ENCODE measurements at places on chromosomes 2 and 18.
A peak's percentile ranks its signal among the peaks of the same experiment; 100 is the strongest.

DNA sequence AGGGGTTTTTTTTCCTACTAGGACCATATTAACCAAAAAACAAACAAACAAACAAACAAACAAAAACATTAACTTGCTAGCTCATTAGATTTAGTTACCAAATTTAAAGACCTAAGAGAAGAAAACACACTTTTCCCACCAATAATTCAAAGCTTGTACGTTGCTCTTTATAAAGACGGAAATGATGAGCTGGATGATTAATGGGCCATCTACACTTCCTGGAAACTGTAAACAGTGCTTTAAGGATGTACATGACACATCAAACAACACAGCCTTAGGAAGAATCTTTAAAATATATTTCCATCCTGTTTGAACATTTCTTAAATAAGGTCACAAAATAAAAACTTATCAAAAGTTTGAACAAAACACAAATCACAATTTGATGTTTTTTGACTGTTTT, 982 bp downstream of the BMP10 start:
- no peak for DNase-seq

DNA sequence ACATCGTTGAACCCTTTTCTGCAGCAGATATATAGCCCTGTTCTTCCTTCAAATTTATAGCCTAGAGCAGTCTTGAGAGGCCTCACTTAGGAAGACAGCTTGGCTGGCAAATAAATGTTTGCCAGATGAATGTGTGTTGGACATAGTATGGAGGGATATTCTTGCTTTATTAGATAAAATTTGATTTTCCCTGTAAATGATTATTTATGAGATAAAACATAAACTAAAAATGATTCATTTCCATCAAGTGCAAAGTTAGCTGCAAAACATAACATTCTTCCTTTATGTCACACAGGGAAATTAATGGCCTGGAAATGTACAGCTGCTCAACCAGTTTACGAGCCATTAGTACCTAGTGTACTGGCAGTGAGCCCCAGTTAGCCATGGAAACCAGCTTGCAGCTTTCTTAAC, 82.5 kb downstream of the LIMS1 start:
- peak; percentile 60 for DNase-seq

DNA sequence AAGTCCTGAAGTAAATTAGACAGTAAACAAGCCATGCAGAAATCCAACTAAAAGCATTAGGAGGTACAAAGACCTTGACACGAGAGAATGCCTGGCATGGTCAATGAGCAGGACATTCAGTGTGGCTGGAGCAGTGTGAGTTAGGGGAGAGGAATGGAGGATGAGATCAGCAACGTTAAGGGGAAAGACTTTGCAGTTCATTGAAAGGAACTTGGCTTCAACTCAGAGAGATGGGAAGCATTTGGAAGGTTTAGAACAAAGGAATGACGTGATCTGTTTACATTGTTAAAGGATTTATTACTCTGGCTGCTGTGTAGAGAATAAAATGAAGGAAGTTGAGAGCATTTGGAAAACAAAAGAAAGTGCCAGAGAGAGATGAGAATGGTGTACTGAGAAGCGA, 621.3 kb downstream of the XIRP2 start:
- peak; percentile 85 for DNase-seq

DNA sequence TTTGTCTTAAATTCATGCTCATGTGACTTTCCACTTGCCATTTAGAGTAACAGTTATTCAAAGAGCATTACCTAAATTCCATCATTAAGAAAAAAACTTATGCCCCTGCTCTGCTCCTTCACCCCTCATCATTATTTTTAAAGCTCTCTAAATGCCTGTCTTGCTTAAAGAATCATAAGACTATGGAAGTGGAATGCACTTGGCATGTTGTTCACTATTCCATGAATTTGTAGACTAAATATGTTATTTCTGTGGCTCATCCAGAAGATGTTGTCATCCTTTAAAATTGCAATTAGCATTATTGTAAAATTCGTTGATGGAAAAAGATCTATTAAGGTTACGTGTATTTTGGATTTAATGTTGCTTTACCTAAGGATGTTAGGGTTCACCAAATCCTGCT, 61.8 kb downstream of the FMNL2 start:
- no peak for DNase-seq

DNA sequence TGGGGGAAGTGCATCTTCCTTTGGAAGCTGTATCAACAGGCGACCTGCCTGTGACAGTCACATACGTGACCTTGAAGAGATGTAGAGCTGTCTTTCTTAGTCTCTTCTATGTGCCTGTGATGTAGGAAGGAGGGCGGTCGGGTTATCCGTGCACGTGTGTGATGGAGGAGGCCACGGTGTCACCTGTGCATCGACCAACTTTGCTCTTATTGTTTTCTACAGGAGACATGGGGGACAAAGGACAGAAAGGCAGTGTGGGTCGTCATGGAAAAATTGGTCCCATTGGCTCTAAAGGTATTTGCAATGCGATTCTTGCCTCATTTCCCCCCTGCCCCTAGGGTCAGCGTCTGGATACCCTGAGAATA, 20.7 kb upstream of the ALLC start:
- no peak for DNase-seq

DNA sequence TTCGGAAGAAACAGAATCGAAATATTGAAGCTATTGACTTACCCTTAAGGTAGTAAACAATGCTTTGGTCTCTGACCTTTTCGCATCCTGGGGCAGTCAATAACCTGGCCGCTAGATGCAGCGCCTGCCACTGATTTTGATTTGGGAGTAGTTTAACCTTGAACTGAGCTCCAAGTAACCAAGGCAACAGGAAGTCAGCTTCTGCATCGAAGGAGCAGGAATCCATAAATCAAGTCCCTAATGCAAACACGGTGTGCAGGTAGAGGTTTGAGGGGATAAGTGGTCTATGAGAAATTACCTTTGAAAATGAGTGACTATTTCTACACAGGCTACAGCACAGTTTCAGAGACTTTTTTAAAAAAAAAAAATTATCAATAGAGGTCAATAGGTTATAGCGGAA, 353.5 kb downstream of the SETBP1 start:
- DNase-seq: no peak

Measured in MG63 (cell line).